ENCODE measurements at places on chromosomes 16 and 17.

DNA sequence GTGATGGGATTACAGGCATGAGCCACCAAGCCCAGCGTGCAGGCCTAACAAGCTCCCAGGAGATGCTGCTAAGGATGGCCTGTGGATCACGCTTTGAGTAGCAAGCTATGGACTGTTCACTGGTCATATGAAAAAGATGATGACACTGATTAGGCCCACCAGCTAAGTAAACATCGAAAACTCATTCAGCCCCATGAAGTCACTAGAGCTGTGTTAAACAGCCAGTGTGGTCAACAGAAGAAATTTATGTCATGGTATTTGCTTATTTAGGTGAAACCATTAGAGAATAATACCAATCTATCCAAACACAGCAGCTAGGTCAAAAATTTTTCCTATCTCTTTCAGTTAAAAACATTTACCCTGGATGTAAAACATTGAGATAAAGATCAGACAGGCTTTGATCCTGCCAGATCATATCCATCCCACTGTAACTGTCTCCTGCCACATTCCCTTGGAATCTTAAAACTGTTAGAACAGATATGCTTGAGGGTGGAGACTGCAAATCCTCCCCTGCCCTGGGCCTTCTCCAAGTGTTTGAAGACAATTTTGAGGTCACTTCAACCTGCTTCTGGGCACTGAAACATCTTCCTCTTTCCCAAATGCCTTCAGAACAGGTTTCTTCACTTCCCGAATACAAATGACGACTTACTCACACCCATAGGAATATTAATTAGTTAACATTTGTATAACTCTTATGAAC is 30.9 kb downstream of the HOXB1 start:
- DNase-seq: no peak

GRCh38 chr16:24689128-24689527 is 40.3 kb upstream of the TNRC6A start:
- DNase-seq: peak; percentile 21

GRCh38 chr16:57304169-57305061 is 19.9 kb upstream of the PLLP start:
- DNase-seq: peak; percentile 89

- no peak for DNase-seq
Observed at GRCh38 chr17:78818152-78818846, 22.3 kb downstream of the USP36 start.

DNA sequence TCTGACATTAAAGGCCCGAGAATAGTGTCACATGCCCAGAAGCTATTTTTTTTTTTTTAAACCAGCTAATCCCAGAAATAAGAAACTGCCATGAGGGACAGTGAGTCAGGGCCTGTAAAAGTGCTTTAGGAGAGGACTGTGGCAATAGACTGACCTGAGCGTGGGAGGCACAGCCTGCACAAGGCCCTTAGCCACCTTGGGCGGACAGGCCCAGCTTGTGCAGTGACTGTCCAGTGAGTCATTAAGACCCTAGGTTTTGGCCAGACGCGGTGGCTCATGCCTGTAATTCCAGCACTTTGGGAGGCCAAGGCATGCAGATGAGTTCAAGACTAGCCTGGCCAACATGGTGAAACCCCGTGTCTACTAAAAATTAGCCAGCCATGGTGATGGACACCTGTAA is 343.0 kb upstream of the ZFHX3 start:
- no peak for DNase-seq

DNA sequence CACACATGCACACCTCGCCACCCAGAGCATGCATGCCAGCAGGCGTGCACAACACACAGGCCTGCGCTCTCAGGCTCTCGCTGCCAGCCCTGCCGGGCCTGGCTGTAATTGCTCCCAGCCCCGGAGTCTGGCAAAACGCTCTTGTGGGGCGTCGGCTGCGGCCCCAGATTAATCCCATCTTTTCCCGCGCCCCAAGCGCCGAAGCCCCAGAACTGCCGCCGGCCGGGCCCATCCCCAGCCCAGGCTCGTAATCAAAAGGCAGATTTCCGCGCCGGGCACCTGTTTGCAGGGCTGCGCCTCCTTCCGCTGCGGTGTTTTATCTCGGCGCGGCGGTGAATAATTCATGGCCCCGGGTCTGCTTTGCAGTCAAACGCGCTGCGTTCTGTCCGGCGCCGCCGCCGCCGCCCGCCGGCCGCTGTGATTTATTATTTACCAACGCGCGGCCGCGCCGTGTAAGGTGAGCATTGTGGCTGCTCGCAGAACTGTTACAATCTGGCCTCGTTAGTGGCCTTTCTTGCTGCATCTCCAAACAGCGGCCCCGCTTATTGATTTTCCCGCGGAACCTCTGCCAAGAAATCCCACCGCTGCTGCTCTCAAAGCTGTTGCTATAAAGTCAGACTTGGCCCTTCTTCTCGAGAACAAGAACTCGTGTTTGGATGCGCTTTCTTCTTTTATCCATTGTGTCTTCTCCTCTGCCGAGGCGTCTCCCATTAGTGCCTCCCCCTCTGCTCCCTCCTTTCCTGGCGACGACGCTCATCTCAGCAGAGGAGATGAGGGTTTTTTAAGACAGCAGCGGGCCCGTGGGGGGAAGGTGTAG is 126.1 kb downstream of the IRX5 start:
- DNase-seq: no peak

- no peak for DNase-seq
Observed at GRCh38 chr16:3876160-3876559, 4.4 kb downstream of the CREBBP start.

GRCh38 chr17:57995076-57995956 is 7.3 kb upstream of the VEZF1 start:
- DNase-seq: peak; percentile 67

- DNase-seq: no peak
Observed at GRCh38 chr17:72950242-72950931, 142.1 kb downstream of the SLC39A11 start.

DNA sequence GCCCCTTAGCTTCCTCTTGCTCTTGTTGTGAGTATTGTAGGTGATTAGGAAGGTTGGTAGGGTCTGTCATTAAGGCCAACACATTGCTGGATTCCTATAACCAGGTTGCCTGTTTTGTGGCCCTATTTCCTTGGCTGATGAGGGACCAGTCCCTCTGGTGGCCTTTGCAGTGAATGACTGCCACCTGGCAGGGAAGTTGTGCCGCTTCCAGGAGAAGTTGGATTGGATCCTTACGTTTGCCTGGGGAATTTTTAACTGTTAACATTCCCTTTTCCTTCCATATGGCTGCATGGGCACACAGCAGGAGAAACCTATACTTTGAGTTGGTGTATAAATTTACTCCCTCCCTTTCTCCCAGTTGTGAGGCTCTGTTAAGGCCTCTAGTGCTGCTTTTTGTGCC is 32.4 kb downstream of the LCMT1 start:
- no peak for DNase-seq

DNA sequence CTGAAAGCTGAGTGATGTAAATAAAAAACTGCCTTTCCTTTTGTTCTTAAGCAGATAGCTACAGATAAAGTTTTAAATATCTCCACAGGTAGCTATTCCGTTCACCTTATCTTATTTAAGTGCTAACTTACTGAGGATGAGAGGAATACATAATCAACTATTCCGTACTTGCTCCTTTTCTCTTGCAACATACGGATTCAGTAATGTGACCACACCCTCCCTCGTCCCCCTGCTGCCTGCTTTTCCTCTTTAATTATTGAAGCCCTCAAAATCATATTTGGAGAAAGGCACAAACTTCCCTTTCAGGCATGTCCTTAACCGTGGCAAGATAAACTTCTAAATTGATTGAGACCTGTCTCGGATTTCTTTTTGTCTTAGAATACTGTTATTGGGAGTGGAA is 101.4 kb downstream of the MAP2K4 start:
- no peak for DNase-seq

GRCh38 chr16:82331974-82332750 is 162.1 kb upstream of the MPHOSPH6 start:
- no peak for DNase-seq

DNA sequence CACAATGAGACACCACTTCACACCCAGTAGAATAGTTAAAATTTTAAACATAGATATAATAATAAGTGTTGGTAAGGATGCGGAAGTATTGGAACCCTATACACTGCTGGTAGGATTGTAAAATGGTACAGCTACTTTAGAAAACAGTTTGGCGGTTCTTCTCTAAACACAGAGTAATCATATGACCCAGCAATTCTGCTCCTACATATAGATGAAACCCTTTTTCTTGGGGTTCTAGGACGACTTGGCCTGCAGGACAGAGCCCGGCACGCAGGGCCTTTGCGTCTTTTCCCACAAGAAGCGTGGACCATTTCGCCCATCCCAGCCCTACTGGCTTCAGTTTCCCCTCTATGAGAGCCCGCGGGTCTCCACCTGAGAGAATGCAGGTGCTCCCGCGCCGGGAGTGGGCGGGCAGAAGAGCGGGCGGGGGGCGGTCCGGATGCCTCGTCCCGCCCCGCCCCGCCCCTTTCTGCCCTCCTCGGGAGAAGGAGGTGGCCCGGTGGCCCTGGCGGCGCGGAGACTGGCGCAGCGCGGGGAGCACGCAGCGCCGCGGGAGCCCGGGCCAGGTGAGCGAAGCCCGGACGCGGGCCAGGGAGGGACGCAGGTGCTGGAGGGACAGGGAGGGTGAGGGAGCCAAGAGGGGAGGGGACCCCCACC is at the start of gene SDR42E2:
SDR42E2 (plus strand) TSS at position 508 of the 657 bp plus-strand sequence. CDS start 3,077 bp downstream, outside the sequence.
- DNase-seq: no peak

DNA sequence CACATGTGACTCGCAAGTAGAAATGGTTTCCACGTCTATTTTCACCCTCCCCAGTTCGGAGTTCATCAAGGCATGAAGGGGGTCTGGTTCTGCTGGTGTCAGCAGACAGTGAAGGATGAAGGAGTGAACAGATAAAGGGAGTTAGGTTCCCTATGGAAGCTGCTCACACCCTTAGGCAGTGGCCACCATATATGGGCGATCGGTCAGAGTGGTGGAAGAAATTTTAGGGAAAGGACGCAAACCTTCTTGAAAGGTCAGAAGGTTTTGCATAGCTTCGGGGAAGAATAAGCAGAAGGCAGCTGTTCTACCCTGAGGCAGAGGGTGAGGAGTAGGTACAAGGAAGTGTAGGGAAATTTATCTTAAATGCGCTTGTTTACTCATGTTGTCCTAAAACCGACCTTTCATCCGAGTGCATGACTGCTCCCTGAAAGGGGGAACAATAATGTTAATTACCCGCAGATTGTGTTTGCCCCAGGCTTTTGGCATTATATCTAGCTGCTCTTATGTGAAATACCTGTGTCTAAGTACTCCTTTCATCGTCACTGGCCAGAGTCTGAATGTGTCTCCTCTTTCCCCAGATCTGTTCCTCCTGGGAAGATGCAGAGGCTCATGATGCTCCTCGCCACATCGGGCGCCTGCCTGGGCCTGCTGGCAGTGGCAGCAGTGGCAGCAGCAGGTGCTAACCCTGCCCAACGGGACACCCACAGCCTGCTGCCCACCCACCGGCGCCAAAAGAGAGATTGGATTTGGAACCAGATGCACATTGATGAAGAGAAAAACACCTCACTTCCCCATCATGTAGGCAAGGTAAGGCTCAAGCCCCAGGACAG is 12.5 kb downstream of the CDH5 start:
- DNase-seq: no peak

DNA sequence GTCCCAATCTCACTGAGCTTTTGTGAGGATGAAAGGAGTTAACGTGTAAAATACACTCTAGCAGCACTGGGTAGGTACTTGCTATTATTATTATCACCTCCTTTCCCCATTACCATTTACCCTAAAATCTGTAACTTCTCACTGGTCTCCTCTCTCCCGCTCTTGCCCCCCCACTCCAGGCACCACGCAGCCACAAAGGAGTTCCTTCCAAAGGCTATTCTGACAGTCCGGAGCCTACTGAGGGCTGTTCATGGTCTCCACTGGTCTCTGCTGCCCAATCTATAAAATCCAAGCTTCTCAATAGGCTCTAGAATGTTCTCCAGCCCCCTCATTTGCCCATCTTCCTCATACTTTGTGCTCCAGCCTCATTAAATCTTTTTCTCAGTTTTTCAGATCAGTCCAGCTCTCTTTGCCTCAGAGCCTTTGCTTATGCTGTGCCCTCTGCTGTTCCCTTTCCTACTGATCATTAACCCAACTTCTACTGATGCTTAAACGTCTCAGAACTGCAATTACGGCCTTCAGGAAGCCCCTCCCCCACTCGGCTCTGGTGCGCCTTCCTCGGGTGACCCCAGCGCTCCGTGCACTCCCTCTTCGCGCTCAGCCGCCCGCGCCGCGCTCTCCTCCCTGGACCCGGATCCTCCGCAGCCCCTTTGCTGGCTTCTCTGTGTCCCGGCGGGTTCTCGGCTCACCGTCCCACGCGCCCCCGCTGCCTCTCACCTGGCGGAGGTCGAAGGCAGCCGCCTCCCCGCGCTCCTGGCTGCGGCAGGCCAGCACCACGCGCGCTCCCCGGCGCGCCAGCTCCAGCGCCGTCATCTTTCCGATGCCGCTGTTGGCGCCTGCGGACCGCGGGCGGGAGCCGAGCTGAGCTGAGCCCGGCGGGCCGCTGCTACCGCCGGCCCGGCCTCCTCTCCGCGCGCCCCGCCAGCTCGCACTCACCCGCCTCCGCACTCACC is 737 bp downstream of the DHRS13 start:
- peak; percentile 31 for DNase-seq

DNA sequence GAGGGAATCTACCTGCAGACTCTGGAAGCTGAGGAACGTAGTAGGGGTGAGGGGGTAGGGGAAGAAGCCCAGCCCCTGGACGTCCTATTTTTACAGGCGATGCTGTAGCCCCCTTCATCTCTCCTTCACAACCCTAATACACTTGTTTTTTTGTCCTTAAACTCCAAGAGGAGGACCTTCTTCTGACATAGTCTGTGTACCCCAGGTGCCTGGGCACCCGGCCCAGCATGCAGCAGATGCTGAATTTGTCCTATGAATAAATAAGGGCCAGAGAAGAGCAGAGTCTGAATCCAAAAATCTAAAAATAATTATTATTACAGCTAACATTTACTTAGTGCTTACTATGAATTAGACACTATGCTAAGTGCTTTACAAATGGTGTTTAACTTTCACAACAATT is 5.1 kb downstream of the KIF18B start:
- no peak for DNase-seq
